ENCODE measurements at places on chromosomes 3 and 15.

- no peak for DNase-seq
These were observed 11.4 kb downstream of the CLK3 start for GRCh38 chr15:74626752-74627692.

- DNase-seq: no peak
These were observed 5.0 kb downstream of the ZNF385D start for GRCh38 chr3:21745966-21746365.

- no peak for DNase-seq
These were observed 26.9 kb downstream of the LOXL1 start for GRCh38 chr15:73952913-73953750.

DNA sequence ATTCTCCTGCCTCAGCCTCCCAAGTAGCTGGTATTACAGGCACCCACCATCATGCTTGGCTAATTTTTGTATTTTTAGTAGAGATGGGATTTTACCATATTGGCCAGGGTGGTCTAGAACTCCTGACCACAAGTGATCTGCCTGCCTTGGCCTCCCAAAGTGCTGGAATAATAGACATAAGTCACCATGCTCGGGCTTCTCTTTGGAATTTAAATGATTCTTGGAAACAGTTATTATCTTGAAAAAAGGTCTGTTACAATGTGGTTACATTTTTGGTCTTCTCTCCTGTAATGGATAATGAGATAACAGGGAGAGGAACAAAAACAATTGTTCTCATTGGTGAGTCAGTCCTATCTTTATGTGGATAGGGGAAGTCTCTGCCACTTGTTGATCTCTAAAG lies 59.8 kb upstream of the AADACL2 start:
- no peak for DNase-seq

Measured in AG04450 (cell line).